ENCODE measurements at places on chromosomes 7 and 10.

DNA sequence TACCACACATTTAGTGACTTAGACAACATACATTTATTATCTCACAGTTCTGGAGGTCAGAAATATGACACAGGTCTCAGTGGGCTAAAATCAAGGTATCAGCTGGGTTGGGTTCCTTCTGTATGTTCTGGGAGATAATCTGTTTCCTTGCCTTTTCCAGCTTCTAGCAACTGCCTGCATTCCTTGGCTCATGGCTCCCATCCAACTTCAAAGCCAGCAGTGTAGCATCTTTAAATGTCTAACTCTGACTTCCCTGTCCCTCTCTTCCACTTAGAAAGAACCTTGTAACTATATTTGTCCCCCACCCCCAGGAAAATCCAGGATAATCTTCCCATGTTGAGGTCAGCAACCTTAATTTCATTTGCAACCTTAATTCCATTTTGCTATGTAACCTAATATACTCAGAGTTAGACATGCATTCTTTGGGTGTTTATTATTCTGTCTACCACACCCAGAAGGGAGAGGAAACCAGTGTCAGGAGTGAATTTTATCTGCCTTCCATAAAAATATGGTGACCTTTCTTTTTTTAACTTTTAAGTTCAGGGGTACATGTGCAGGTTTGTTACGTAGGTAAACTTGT is 57.3 kb upstream of the SMIM30 start:
- DNase-seq = no peak

GRCh38 chr10:30081182-30081581 is 21.8 kb upstream of the JCAD start:
- no peak for DNase-seq

- no peak for DNase-seq
Observed at GRCh38 chr10:122281018-122281626, 10.0 kb downstream of the BTBD16 start.

DNA sequence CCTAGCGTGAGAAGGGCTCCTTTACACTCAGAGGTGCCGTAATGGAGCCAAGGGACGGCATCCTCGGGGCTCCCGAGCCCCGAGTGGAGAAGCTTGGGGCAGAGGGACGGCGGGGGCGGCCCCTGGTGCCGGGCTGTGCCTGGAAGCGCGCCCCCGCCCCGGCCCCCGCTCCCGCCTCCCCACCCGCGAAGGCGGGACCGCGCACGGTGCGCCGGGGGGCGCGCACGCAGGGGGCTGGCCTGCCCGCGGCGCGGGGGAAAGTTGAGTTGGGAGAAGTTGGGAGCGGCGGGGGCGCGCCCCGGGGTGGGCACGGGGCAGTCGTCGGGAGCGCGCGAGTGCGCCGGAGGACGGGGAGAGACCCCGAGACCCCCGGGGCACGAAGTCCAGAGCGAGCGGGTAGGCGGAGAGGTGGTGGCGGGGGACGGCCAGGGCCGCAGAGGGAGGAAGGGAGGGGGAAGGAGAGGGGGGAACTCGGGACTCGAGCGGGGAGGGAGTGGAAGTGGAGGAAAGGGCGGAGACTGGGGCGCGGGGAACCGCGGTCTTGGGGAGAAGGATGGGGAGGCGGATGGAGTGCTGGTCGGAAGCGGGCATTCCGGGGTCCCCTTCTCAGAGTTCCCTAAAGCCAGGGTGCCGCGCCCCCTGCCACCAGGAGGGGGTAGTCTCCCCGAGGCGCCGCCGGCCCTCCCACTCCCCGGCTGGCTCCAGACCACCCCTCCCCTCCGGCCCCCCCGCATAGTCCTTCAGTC is at the start of gene SLC4A2:
SLC4A2 (plus strand) TSS at position 223 of the 746 bp plus-strand sequence. CDS start 2,399 bp downstream, outside the sequence.
- no peak for DNase-seq

DNA sequence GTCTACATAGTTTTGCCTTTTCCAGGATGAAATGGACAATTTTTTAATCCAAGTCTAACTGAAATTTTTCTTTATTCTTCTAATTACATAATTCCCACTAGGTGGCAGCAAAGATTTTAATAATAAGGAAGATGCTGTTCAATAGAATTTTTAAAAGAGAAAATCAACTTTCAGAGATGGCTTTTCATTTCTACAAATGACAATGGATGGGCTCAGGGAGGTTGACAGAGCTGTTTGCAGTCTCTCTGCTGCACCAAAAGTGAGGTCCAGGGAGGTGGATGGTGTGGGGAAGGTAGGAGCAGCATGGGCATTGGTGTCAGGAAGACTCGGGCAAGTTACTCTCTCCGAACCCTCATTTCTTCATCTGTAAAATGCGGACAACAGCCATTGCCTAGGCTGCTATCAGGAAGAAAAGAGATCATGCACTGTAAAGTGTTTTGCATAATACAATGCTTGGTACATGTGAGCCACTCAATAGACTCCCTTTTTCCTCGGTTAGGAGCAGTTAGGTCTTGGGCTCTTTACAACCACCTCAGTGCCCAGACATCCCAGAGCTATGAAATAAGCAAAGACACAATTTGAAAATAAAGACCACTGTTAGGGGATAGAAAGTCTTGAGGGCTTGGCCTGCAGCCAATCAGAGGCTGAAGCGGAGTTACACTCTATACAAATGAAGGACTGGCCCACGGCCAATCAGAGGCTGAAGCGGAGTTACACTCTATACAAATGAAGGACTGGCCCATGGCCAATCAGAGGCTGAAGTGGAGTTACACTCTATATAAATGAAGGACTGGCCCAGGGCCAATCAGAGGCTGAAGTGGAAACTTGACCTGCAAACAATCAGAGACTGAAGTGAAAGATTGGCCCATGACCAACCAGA is 107.1 kb downstream of the ABLIM1 start:
- DNase-seq = no peak

DNA sequence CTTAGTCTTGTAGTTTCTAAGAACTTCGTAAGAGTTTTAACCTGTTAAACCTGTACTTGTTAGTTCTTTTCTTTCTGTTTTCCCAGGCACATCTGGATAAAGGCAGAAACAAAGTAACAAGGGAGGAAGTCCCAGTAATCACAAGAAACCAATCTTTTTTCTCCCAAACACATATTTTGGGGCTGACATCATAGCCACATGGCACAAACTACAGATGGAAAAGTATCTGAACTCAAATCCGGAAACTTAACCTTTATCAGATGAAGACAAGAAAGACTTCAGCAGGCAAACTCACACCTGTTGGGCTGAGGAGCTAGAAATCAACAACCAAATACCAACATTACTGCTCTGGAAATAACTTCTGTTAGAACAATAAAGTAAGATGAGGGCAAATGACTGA is 67.1 kb downstream of the CUBN start:
- no peak for DNase-seq

DNA sequence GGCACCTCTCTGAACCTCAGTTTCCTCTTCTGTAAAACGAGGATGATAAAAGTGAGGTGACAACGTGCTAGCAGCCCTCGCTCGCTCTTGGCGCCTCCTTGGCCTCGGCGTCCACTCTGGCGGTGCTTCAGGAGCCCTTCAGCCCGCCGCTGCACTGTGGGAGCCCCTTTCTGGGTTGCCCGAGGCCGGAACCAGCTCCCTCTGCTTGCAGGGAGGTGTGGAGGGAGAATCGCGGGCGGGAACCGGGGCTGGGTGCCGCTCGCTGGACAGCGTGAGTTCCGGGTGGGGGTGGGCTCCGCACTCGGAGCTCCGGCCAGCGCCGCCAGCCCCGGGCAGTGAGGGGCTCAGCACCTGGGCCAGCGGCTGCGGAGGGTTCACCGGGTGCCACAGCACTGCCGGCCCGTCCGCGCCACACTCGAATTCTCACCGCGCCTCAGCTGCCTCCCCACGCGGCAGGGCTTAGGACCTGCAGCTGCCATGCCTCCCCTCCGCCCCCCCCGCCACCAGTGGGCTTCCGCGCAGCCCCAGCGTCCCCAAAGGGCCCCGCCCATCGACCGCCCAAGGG is 24.3 kb upstream of the ACSL5 start:
- no peak for DNase-seq

- no peak for DNase-seq
Observed at GRCh38 chr7:80348223-80348622, 163.6 kb downstream of the GNAT3 start.

DNA sequence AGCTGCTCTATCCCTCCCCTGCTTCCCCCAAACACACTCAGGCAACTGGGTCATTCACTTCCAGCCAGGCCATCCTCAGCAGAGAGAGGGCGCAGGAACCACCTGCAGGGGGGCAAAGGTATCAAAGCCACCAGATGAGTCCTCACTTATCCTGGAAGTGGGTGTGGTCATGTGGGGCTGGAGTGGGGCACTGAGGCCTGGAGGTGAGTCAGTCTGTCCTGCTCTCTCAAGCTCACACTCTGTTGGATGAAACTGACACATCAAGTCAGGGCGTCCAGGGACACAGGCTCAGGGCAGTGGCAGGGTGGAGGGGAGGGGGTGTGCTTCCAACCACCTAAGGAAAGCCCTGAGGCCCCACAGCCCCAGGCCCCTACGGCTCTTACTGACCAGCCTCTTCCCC is 8.0 kb upstream of the ELFN1 start:
- no peak for DNase-seq

GRCh38 chr7:149836434-149836833 is 1.7 kb upstream of the ZNF862 start:
- no peak for DNase-seq

GRCh38 chr7:128135159-128135514 is 103.9 kb upstream of the LRRC4 start:
- no peak for DNase-seq

- no peak for DNase-seq
Observed at GRCh38 chr7:96388620-96389383, 66.9 kb upstream of the SLC25A13 start.
